ENCODE measurements at places on chromosomes 7 and 10.

DNA sequence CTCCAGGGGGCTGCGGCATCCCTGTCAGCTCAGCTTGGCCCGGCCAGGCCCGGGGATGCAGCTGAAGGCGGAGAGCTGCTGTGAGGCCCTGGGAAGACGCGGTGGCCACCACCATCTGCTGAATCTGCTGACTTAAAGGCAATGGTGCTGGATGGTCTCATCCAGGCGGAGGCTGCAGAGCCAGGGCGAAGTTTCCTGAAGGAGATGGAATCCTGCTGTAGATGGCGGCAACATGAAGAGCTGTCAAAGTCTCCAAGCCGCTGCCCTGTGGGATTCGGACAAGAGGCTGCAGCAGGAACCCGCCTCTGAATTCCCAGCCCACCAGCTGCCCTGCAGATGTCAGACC lies 200.1 kb downstream of the PTPRN2 start:
- DNase-seq: no peak

DNA sequence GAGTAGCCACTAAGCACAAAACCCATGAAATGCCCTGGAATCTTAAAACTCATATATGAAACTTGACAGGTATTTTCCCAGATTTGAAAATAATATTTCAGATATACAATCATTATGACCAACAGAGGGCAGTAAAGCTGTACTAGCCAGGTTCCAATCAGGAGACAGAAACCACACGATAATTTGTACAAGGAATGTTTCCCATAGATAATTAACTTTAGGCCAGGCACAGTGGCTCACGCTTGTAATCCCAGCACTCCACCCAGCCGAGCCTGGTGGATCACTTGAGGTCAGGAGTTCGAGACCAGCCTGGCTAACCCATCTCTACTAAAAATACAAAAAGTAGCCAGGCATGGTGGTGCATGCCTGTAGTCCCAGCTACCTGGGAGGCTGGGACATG lies 31.0 kb upstream of the NUB1 start:
- no peak for DNase-seq

DNA sequence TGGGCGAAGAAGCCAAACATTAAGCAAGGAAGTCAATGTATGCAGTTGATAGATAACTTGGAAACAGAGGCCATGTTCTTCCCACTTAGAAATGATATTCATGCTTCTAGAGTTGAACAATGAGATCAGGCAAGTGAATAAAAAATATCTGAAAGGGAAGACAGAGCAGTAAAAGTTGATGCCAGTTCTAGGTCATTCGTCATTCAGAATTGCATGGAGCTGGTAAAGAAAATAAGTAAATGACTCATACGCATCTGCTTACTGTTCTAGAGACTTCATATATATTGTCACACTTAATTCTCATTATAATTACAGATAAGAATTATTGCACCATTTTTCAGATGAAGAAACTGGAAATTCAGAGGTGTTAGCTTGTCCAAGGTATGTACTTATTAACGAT lies 158.9 kb upstream of the FERD3L start:
- DNase-seq: no peak

- no peak for DNase-seq
Observed at GRCh38 chr10:19825700-19826099, 9.5 kb downstream of the PLXDC2 start.

- no peak for DNase-seq
Observed at GRCh38 chr7:100822236-100823139, 4.8 kb downstream of the EPHB4 start.

DNA sequence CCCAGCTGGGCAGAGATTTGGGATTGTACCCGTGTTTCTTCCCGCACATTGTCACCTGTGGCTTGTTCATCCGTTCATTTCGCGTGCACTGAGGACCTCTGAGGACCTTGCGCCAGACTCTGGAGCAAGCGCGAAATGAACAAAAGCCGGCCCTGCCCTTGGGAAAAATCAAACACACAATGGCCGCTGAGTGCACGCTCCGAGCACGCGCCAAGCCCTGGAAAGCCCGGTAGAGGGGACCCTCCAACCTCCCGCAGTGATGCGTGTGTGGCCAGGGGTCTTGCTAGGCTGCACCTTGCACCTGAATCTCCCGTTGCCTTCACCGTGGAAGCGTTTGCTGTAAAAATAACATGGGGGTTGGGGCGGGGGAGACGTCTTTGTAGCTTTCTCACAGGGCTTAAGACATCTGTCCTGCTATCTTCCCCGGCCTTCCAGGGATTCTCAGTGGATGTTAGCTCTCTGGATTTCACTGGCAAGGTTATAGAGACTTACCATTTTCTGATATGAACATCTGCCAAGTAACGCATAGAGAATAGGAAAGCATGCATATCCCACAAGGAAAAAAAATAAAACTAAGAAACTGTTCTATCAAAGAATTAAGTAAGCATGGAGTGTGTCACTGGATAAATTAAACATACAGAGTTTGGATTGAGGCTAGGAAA lies 37.3 kb downstream of the ZNF777 start:
- no peak for DNase-seq

GRCh38 chr7:13111230-13111629 lies 423.8 kb downstream of the ARL4A start:
- DNase-seq: peak; percentile 32

- no peak for DNase-seq
Observed at GRCh38 chr10:98901441-98902110, 334.1 kb downstream of the HPSE2 start.

DNA sequence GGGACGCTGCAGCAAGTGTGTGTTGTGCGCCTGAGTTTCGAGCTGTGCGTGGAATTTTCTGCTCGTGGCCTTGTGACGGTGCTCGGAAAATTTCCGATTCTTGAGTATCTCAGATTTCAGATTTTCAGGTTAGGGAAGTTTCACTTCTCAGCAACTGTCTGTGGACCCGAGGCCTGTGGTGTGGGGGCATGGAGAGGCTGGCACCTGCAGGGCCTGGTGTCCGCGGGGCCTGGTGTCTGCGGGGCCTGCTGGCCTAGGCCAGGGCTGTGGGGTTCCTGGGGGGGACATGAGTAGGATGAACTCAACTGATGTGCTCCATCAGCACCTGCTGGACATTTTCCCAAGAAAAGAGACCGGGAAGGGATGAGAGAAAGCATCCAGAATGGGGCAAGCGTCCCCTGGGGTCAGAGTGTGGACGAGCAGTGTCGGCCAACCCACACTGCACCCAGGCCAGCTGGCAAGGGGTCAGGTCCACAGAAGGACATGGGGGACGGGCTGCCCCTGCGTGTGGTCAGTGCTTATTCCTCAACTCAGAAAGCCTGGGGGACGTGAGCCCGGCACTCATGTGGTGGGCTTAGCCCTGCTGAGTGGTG lies 31.3 kb upstream of the SHH start:
- no peak for DNase-seq

GRCh38 chr10:46171661-46172060 lies 115.1 kb upstream of the ANTXRL start:
- no peak for DNase-seq

GRCh38 chr10:17851611-17852010 lies 42.5 kb downstream of the MRC1 start:
- no peak for DNase-seq

DNA sequence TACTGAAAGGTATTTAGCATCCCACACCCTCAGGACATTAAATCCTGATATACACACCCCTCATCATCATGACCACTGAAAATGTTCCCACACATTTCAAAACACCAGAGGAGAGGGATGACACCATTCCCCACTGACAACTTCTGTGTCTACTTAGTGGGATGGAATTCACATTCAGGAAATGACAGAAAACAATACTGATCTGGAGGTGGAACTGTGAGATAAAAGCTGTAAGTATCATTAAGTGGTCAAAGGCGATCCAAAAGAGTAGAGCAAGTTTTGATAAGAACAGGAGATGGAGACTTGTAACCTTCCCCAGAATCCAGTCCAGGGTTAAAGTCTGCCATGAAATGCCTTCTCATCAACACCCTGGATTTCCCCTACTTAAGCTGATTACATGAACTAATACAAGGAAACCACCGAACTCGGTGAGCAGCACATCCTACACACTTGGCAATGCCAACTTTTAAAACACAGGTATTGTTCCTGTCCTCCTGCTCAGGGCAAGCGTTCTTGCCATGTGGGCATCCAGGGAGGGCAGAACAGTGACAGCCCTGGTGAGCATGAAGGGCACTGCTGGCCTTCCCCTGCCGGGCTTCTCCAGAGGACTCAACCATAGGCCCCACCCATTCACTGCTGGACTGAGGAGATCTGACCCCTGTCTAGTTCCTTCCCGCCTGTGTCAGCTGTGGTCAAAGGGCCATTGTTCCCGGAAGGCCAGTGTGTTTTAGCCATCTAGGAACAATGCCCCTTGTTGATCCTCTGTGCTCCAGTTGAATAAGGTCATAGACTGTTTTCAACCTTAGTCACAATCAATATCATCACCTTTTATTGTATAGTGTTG lies 85.0 kb downstream of the SGMS1 start:
- DNase-seq: no peak

GRCh38 chr7:96388620-96389383 lies 66.9 kb upstream of the SLC25A13 start:
- peak; percentile 86 for DNase-seq

DNA sequence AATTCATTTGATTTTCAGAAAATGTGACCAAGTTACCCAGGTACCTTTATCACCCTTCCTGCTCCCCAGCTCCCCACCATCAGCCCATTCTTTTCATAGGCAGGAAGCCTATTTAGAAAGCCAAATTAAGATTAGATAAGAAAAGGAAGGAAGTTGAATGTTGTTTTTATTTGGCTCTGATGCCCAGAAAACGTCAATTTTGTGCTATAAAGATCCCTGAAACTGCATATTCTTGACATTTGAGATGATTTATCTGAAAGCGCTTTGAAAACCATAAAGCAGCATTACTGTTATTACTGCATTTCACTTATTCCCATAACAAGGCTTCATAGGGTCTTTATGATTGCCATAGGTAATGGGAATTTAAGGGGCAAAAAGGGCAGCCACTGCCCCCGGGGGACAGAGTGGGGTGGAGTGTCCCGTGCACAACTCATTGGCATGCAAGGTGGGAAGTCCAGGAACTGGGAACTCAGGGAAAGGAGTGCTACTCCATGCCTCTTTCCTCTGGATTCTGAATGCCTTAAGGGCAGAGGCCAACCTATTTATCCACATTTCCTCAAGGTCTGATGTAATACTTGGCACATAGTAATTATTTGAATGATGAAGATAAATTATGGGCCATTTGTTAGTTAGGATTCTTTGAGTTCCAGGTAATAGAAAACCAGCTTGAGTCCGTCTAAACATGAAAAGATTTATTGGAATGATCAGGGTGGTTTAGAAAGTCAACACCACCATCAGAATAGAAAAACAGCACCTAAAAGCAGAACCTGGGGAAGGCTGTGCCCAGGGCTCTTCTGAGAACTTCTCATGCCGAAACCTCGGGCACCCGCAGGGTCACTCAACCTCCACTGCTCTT lies 100.6 kb upstream of the ELMO1 start:
- DNase-seq: no peak

GRCh38 chr7:133696056-133696455 lies 431.1 kb upstream of the LRGUK start:
- no peak for DNase-seq

- no peak for DNase-seq
Observed at GRCh38 chr7:105512926-105513526, 9.0 kb downstream of the PUS7 start.

- DNase-seq: no peak
Observed at GRCh38 chr10:7245505-7245904, 165.3 kb downstream of the SFMBT2 start.

DNA sequence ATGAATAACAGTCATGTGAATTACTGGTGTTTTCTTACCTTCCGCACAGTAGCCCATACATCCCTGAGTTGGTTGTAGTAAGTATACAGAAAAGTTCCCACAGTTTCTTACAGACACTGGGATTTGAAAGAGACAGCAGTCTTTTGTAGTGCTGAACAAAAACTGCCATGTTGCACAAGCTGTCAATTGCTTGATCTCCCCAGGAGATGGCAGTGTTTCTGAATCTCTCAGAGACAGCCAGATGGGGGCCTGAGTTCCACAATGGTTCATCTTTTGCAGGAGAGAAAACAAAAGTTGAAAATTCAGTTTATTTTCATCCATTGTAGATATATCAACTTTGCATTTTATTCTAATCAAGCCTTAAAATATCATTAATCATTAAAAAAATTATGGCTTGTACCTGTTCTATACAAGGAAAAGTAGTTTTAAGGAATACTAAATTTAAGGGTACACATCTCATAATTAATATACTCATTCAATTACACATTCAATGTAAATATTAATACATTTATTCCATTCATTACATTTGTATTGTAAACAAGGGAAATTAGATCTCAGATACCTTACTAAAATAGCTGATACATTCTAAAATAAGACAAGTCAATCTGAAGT lies 14.5 kb downstream of the VWDE start:
- peak; percentile 44 for DNase-seq

GRCh38 chr10:59099481-59099880 lies 77.0 kb upstream of the PHYHIPL start:
- DNase-seq: no peak

DNA sequence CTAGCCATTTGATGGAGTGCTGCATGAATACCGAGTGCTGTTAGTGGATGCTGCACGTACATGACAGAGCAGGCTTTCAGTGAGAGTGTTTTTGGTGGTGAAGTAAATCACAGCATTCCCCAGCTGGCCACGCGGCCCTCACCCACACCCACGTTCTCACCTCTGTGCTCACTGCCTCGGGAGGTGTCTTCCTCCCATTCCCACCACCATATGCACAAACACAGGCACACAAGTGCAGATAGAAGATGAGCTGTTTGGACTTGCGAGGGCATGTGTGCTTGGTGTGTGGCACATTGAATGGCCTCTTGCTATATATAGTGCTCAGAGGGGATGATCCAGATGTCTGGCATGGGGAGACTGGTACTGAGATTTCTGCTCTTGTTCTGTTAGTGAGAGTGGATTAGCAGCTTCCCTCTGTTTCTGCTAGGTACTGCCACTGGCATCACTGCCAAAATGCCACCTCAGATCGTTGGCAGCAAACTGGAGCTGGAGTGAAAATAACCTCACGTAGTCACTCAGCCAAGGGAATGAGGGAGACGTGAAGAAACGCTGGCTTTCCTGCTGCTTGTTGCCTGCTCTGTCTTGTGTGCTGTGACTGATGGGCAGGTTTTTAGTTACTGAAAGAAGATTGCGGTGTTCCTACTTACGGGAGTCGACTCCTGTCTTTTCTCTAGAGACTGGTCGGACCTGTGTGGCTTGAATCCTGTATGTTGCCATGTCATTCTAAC lies 19.1 kb downstream of the DNAJB6 start:
- no peak for DNase-seq

- DNase-seq: no peak
Observed at GRCh38 chr7:142177869-142178268, 66.4 kb downstream of the MGAM2 start.

GRCh38 chr10:4353059-4353655 lies 472.9 kb upstream of the AKR1E2 start:
- no peak for DNase-seq

DNA sequence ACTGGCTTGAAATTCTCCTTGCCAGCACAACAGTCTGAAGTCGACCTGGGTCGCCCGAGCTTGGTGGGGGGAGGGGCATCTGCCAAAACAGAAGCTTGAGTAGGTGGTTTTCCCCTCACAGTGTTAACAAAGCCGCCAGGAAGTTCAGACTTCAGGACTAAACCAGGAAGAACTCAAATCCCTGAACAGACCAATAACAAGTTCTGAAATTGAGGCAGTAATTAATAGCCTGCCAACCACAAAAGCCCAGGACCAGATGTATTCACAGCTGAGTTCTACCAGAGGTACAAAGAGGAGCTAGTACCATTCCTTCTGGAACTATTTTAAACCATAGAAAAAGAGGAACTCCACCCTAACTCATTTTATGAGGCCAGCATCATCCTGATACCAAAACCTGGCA lies 45.3 kb downstream of the LRRC72 start:
- no peak for DNase-seq

All from stromal cell of bone marrow (primary cell).